ENCODE measurements at places on chromosomes 7 and 10.

DNA sequence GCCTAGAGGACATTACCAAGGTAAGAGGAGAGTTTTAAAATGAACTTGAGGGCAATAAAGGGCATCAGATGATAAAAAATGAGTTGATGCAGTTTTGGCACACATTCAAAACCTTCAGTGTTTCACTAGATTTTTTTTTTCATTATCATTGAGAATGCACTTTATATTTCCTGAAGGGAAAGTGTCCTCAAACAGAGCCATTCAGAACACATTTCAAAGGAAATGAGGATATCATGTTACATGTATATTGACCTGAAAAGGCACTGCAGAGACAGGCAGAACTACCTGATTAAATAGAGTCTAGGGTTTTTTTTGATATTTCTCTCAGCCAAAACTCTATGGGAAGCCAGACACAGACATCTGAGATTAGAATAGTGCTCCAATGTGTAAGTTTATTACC is 454.0 kb downstream of the NEBL start:
- DNase-seq, result no peak

DNA sequence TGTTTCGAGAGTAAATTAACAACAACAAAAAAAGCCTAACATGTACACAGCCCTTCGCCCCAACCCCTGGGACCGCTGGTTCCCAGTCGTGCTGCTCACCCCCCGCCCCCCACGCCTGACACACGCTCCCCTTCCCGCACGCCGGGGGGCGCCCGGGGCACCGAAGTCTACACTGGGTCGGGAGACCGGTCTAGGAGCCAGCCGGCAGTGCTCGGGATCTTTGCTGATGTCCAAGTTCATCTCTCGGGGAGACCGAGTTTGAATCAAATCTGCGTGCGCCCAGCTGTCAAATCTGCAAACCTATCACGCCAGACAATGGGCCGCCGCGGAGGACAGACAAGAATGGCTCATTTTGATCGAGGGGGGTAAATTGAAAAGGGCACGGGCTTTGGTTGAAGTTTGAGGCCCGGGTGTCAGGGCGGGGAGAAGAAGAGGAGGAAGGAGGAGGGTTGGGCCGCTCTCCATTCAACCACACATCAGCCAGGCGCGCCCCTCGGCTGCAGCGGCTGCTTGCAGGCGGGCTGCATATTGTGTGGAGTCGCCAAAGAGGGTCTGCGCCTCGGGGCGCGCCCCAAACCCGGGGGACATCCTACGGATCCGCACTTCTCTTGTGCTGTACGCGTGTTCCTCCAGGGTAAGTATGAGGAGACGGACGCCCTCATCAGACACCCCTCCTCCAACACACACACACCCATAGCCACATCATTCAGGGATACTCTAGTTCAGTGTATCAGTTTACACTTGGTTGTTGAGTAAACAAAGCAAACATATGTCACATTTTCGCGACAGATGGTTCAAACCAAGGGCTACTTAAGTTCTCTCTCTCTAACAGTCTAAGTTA is 1.3 kb upstream of the GFRA1 start:
- no peak for DNase-seq

GRCh38 chr10:3141351-3142005 is 31.1 kb downstream of the PITRM1 start:
- DNase-seq, result no peak

DNA sequence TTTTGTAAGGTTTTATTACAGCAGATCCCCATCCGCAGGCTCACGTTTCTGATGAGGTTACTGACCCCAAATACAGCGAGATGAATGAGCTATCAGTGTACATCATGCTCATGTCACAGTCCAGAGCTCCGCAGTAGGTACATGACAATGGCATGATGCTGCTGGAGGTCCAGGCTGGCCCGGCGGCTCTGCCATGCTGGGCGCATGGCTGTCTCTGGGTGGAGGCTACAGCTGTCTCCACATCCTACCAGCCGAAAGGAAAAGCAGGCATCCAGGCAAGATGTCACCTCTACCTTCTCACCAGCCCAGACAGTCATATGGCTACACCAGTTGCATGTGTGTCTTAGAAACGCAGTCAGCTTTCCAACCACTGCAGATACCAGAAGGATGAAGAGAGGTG is 90.9 kb upstream of the RNF32 start:
- DNase-seq, result no peak

- no peak for DNase-seq
Observed at GRCh38 chr10:110394898-110395297, 90.2 kb upstream of the SMNDC1 start.

DNA sequence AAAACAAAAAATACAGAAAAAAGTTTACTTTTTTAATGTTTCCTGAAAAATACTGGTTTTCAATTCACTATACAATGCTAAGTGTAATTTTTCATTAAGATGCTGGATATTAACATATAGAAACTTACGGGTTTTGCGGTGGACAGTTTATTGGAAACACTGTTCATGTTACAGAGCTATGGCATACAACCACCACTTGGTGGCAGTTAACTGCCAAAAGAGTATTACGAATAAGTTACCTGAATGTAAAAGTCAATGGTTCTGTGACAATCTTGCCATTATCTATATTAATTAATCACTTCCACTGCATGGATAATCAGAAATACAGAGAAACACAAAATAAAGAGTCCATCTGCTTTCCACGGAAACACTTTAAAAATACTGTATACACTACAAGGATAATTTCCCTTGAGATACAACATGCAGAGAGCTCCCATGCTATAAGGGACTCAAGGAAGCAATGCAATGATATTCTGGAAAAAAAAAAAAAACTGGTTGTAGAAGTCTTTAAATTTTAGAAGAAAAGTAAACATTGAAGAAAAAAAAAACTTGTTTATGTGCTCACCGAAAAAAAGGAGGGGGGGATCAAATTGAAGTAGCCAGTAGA is 97.0 kb downstream of the TPK1 start:
- DNase-seq, result no peak

GRCh38 chr10:88149906-88150305 is 286.5 kb downstream of the PTEN start:
- no peak for DNase-seq

- no peak for DNase-seq
Observed at GRCh38 chr7:120394595-120394994, 121.6 kb downstream of the KCND2 start.

GRCh38 chr10:112954974-112955581 is 5.0 kb downstream of the TCF7L2 start:
- no peak for DNase-seq

- no peak for DNase-seq
Observed at GRCh38 chr7:150369748-150370501, 1.3 kb downstream of the REPIN1 start.

DNA sequence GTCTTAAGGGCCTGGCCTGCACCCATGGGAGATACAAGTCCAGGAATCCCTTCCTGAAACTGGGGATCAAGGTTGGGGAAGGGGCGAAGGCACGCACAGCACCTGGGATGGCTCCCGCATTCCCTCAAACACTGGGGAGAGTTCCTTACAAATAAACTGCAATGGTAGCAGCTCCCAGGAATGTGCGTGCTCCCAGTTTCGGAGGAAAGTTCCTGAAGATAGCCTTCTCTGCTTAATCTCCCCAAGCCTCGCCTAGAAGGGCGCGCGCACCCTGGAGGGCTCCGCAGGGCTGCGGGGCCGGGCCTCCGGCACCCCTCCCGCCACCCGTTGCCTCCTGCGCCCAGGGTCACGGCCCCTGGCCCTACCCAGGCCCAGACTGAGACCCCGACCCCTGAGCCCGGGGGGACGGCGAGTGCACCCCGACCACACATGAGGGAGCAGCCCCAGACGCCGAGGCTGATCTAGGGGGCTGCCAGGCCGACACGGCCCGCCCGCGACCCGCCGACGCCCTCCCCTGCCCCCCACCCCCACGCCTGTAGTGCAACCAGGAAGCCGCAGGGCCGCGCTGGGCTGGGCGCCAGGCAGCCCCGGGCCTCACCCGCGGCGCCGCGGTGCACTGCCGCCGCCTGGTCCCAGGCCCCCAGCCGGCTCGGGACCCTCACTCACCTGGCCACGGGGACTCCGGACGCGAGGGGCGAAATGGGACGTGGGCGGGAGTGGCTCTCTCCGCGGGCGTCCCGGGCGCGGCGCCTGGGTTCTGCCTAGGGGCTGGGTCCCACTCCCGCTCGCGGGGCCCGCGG is 460 bp downstream of the ANXA11 start:
- DNase-seq, result no peak

DNA sequence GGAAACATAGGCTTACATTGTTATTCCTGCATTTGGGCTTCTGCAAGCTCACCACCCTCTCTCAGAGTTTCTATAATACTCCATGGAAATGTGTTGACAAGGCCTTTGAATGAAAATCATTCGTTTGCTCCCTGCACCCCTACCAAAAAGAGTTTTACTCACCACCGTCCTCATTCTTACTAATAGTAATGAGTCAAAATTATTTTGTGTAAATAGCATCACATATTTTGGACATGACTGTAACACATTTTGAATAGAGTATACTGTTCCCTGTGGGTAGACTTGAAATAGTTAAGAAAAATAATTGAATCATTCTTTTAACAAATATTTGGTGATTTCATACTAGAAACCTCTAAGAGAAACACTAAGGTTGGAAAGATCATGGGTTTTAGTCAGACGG is 84.6 kb downstream of the AKAP9 start:
- no peak for DNase-seq

DNA sequence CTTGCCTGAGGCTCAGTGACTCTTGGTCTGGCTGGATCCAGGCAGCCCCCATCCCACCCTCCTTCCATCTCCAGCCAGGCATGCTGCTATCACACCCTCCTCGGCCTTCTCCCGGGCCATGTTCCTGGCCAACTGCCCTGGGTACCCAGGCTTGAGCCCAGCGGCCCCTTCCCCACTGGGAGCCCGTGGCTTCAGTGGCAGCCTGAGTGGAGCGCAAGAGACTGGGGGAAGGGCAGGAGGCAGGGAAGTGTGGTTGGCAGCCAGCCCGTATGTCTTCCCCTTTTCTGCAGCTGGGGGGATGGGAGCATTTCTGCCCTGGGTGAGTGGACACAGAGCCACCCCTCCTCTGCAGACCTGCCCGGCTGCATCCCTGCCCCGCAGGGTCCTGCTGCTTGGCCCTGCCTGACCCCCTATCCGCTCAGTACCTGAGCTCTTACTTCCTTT is 148.5 kb downstream of the ARHGAP22 start:
- no peak for DNase-seq

- DNase-seq, result no peak
Observed at GRCh38 chr7:13231216-13231615, 543.8 kb downstream of the ARL4A start.

DNA sequence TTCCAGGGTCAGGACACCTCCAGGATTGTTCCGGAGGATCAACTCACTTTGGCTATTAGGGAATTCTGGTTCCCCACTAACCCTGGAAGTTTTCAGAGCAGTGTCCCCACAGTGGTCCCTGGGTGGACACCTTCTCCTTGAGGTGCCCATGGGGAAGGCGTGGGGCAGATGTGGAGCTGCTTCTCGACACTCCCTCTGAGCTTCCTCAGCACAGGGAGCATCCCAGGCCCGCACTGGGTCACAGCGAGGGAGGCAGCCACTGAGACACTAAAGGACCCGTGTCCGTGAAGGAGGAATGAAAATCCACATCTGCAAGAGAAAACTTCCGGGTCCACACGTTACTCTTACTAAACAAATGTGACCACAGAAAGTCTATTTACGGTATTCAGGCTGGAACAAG is 48.2 kb upstream of the MNX1 start:
- DNase-seq, result no peak

DNA sequence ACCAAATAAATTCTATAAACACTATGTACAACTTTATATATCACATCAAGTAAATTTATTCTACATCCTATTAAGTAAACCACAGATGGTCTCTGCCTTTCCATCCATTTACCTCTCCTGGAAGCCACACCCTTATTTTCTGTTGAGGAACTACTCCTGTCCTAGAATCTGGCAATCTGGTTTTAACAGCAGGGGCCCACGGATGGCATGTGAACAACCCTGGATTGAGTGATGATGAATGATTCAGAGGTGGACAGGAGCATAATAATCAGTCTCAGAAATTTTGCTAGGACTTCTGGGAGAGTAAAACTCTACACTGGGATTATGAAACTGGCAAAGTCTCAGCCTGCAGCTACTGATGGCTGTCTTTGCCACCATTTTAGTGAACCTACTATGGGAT is 54.1 kb downstream of the CDK6 start:
- no peak for DNase-seq

- no peak for DNase-seq
Observed at GRCh38 chr10:16242446-16242845, 194.4 kb upstream of the PTER start.

DNA sequence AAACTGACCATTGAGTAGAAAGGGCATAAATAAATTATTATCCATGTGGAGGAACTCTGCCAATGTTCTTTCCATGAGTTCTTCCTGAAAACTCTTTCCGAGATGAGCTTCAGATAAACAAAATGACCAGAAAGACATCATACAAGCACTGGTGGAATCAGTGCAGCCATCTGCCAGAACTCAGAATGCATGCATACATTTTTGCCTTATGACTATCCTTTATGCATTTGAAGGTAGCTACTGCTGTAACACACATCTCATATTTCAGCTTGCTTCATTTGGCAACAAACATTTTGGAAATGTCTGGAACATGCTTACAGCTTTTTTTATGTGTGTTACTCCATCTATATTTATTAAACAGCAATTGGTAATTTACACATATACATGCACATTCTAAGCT is 448.9 kb downstream of the PLXDC2 start:
- no peak for DNase-seq

- no peak for DNase-seq
Observed at GRCh38 chr10:77252380-77253146, 385.0 kb downstream of the KCNMA1 start.

DNA sequence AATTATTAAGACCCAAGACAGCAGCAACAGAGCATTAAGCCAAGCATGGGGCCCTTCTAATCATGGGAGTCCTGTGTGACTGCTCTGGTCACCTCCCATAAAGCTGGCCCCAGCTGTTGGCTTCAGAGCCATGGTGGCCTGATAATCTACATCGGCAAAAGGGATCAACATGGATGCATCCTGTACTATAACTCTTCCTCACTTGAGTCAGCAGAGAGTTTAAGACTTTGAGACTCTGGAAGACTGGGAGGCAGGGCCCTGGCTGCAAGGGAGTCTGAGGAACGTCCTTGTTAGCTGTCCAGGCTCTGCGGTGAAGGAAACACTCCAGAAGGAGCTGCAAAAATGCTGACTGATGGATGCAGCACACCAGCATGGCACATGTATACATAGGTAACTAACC is 95.0 kb upstream of the KIAA1217 start:
- no peak for DNase-seq

DNA sequence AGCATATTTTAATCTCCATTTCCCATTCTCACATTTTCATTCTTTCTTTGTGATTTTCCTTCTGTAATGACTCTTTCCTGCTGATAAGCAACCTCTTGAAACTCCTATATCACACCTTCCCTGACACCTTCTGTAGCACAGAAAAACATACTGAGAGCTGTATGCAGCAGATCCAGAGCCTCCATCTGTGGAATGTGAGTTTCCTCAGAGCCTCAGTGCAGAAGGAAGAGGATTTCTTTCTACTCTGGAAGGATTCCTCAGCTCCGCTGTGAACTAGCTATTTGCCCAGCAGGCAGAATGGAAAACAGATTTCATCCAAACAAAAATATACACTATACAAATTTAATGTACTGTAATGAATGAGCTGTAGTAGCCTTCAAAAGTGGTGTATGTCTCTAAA is 841.3 kb upstream of the ZWINT start:
- DNase-seq, result no peak

- DNase-seq, result no peak
Observed at GRCh38 chr7:148598351-148598750, 7.8 kb downstream of the C7orf33 start.

All from stimulated activated CD8-positive, alpha-beta memory T cell treated with anti-CD3 and anti-CD28 coated beads, Interleukin-4, amount 100 ng/mL, for 1 hour (primary cell).